ENCODE measurements at places on chromosomes 1 and 21.
A peak's percentile ranks its signal among the peaks of the same experiment; 100 is the strongest.

DNA sequence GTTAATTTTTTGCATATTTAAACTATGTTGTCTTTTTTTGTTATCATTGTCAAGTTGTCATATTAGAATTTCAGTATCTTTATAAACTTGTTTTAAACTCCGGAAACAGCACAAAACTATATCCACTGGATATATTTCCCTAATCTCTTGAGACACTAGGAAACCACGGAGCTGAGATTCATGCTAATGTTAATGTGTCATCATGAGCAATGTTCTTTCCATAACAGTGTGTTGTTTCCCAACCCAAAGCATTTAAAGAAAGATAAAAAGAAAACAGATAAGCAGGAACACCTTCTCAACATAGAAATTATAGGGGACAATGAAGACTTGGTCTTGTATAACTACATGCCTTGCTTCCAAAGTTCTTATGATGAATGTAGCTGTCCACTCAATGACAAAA, 626.2 kb upstream of the TMPRSS15 start:
- DNase-seq = no peak

DNA sequence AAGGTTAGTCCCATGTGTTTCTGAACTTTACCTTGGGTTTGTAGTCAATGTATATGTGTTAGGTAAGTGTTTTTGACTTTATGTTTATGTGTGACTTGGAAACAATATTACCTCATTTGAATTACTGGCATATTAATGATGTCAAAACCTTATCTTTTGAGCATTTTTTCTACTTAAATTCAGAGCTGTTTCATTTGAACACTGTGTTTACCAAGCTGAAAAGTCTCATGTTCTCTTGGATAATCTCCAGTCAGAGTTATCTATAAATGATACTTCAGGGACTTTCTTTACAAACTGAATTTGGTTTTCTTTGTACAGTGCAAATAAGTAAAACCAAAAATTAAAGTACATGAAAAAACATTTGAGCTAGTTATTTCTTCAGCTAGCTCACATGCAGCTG, 30.0 kb downstream of the ADAMTS1 start:
- DNase-seq = no peak

- DNase-seq = no peak
Measured at GRCh38 chr1:42381280-42381673, 685 bp downstream of the RIMKLA start.

GRCh38 chr1:211641044-211641800, 34.2 kb downstream of the NEK2 start:
- no peak for DNase-seq

DNA sequence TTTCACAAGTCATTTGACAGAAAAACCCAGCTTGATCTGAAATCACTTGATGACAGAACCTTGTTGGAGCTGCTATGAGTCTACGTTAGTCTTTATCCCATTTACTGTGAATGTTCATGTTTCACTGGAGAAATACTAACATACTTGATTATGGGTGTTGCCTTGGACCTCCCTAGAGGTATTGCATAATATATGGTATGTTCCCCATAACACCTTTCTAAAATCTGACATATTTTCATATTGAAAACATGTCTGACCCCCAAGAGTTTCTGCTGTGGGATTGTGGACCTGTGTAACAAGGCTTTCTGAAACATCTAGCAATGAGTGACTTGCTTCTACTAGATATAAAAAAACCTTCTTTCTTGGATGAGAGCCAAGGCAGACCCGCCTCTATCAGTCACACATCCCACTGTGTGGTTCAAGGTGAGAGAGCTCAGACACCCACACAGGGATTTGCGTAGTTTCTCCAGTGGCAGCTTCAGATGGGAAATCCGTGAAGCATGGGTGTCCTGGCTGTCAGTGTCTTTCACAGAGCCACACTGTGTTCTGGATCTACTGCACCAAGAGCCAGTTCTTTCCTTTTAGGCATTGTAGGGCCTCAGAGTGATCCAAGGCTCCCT, 4.6 kb downstream of the NENF start:
- DNase-seq = no peak

DNA sequence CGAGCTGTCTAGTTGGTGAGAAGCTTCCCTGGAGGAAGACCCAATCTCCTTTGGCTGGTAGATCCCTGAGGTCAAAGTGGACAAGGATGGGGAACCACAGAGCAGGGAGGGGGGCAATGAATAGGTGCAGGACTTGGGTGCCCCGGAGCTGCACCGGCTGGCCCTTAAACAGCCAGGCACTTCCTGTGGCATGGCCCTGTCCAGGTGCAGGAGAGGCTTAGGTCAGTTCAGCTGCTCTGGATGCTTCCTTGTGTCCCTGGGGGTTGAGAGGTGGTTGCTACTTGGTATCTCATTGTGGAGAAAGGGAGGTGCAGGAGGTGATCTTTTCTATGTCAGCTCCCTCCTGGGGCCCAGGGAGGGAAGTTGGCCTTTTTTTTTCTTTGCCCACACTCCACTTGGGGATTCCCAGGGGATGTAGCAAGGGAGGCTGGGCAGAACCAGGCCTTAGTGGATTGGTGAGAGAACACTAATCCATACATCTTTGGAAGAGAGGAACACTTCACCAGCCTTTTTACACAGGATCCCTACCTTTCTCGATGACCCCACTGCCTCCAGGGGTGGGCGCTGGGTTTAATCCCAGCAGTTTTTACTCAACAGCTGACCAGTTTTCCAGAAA, 1.2 kb upstream of the ST3GAL3 start:
- no peak for DNase-seq

- DNase-seq = peak; percentile 90
Measured at GRCh38 chr1:10210841-10211804, 753 bp downstream of the KIF1B start.

- no peak for DNase-seq
Measured at GRCh38 chr1:62401034-62401760, 35.7 kb upstream of the USP1 start.

DNA sequence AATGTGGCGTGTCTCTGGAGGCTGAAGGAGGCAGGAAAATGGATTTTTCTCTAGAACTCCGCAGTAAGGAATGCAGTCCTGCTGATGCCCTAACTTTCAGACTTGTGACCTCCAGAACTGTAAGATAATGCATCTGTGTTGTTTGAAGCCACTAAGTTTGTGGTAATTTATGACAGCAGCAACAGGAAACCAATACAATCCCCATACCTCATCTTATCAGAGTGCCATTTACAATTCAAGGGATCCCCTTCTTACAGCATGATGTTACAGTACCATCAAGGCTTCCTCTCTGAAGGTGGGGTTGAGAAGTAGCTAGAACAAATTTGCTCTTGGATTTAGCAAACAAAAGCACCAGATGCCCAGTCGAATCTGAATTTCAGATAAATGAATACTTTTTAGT, 21.6 kb downstream of the ABCA4 start:
- no peak for DNase-seq

DNA sequence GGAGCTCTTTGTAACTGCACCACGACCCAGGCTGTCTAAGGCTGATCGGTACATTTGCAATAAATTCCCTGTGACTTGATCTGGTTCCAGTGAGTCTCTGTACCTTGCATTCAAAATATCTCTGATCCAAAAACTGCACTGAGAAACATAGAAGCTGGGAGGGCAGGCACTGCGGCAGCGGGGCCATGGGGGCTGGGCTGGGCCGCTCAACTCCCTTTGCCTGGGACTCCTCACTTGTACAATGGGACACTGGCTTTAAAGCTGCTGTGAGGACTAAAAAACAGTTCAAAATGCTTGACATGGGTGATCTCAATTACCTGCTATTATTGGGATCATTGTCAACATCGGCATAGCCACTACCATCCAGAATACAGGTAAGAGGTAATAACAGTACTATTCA, 644.0 kb downstream of the AJAP1 start:
- DNase-seq = no peak

DNA sequence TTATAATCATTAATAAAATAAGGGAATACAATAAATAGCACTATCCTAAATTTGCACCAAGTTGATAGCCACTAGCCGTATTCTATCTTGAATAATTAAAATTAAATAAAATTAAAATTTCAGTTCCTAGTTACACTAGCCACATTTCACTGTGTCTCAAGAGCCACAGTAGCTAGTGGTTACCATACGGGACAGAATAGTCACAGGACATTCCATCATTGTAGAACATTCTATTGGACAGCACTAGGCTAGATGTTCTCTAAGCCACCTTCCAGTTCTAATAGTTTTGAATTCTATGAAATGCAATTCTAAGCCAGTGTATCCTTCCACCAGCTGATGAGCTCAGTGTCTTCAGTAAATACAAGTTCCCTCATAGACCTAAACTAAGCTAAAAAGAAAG, 71.1 kb upstream of the GOLT1A start:
- DNase-seq = no peak

DNA sequence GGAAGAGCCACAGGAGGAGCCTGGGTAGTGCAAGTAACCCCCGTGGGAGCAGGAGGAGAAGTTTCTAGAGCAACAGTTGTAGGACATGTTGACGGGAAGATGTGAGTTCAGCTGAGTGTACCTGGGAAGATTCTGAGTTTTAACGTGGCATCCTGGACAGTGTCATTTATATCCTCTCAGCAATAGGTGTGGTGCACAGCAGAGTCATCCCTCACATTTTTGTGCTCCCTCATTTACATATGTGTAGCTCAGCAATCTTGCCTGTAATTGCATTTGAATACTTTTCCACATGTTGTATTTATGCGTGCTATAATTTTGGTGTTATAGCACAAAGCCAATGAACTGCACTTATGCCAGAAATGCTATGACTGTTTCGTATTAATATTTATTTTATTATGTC, at the start of gene KRTAP13-3:
KRTAP13-3 (minus strand) TSS at position 101 of the 400 bp plus-strand sequence; CDS start at position 87, 14 bp downstream.
- no peak for DNase-seq

- no peak for DNase-seq
Measured at GRCh38 chr1:24316645-24317044, 2.5 kb upstream of the GRHL3 start.

DNA sequence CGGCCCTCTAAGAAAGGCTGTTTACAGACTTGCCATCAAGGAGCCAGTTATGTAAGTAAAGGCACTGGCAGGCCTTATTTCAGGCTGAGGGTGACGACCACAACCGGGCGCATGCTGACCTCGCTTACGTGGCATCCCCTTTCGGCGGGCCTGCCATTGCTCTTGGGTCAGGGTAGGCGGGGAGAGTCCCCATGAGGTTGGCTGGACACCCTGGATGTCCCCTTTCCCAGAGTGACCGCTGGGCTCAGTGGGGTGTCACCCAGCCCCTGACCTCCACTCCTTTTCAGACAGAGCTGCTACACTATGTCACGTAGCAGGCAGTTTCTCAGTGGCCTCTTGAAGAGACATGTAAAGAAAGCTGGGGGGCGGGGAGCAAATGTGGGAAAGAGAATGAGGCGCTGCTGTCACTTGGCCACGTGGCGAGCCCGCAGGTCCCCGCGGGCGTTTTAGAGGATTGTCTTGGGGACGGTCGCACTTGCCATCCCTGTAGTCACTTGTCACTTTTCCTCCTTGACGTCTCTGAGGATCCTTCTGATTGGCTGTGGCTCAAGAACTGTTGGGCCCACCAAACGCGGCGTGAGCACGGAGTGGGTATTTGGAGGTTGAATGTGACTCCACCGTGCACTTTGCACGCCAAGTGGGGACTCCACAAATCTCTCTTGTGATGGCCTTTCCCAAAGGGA, 42.2 kb downstream of the SLC37A1 start:
- DNase-seq = no peak

DNA sequence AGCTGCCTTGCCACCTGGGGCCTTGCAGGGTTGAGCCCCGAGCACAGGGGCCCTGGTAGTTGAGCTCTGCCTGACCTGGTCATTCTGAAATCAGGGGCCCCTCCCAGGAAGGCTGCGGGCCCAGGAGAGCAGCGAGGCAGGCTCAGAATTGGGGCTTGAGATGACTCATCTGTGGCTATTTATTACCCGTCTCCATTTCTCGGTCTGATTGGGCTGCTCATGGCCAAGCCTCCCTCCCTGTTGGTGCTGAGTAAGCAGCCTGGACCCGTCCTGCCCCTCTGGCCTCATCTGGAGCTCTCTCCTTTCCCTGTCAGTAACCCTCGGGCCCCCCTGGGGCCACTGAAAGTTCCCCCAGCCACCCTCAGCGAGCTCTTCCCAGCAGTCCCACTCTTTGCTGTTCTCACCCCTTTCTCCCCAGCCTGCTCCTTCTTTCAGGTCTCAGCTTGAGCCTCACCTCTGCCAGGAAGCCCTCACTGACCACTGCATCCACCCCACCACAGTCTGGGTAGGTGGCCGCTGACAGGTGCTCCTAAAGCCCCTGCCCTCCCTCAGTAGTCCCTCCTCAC, 11.0 kb upstream of the TNFRSF8 start:
- no peak for DNase-seq

DNA sequence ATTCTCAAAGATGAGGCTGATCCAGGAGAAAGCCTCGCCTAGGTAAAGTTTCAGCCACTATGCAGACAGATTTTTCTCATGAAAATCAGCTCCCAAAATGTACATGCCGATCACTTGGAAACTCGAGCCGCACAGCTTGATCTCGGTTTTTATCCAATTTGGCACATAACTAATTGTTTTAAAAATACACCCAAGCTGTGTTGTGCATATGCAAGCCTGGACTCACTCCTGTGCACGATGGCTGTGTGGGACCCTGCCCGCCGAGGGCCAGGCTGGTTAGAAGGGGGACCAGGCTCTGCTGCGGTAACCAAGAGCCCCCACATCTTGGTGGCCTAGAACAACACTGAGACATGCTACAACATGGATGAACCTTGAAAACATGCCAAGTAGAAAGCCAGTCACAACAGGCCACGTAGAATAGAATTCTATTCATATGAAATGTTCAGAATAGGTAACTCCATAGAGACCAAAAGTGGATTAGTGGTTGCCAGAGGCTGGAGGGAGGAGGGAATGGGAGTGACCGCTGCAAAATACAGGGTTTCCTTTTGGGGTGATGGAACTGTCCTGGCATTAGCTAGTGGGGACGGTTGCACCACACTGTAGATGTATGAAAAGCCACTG, 16.1 kb upstream of the LDLRAP1 start:
- no peak for DNase-seq

DNA sequence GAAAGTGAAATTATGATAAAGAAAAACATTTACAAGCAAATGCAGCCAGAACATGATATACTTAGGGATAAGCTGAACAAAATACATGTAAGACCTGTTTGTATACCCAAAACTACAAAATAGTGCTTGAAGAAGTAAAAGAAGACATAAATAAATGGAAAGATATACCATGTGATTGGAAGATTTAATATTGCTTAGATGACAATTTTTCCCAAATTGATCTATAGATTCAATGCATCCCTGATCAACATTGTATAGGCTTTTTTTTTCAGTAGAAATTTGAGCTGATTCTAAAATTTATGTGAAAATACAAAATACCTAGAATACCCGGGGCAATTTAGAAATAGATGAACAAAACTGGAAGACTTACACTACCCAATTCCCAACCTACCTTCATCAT, 76.4 kb downstream of the GABPA start:
- no peak for DNase-seq

DNA sequence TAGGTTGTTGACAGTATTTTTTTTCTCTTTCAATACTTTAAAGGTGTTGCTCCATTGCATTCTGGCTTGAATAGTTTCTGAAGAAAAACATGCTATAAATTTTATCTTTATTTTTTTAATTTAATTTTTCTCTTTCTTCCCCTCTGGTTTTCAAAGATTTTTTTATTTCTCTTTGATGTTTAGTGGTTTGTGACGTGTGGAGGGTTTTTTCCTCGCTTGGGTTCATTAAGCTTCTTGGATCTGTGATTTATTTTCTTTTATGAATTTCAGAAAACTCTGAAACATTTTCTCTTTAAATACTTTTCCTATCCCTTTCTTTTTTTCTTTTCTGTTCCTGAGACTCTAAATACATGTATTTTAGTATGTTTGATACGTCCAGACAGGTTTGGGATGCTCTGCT, 9.3 kb downstream of the SLC30A7 start:
- DNase-seq = no peak
